A673 (cell line): ENCODE measurements at places on chromosomes 1 and 21.
A peak's percentile ranks its signal among the peaks of the same experiment; 100 is the strongest.

DNA sequence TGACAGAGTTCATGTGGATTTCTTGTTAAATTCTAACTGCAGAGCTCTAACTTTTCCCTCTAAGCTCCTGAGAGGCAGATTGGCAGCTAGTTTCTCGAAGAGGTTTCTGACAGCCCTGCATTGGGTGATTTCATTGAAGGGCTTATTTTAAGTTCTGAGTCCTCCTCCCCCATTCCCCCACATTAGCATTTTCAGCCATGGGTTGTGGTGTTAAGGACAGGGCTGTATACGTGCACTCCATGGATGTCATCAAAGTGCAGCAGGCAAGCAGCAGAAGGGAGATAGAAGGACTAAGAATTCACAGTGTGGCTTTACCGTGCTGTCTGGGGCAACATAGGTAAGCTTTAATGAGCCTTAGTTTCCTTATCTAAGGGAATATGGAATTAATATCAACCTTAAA lies 19.0 kb downstream of the CRYZ start:
- no peak for DNase-seq

DNA sequence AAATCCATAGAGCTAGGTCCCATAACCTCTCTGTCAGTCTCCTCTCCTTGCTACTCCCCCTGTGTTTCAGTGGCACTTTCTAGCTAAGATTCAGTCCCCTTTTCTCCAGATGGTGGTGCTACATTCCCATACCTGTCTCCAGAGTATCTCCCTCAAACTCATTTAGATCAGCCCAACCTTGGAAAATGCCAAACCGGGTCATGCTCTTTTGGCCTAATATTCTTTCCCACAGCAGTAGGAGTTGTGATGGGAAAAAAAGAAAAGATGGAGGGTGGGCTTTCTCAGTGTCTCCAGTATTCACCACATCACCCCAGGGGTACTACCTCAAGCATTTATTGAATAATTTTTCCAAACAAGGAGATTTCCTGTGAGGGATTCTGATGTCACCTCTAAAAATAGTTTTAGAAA lies 3.2 kb upstream of the RXFP4 start:
- DNase-seq: peak; percentile 84

DNA sequence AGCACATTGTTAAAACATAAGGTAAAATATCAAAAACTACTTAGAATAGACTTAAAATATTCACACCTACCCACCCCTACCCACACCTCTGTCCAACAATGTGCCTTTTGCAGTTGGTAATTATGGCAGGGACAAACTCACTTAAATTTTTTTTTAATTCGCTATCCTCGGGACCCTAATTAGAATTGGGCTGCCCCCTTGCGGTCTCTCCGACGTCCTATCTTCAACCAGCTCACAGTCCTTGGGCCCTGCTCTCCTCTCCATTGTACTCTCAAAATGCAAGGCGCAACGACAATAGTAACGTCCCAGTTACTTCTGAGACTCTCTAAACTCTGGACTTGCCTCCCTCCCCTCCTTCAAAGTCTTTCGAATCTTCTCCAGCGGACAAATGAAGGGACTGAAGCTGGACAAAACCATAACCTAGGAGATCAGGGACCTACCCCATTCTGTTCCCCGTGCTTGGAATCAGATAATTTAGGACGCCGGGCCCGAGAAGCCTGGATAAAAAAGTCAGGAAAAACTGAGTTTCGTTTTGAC lies 1.1 kb upstream of the CIART start:
- DNase-seq: peak; percentile 82

GRCh38 chr1:191687721-191688120 lies 470.5 kb upstream of the RGS18 start:
- DNase-seq: no peak

GRCh38 chr1:182784556-182785171 lies 4.9 kb upstream of the NPL start:
- DNase-seq: peak; percentile 76

DNA sequence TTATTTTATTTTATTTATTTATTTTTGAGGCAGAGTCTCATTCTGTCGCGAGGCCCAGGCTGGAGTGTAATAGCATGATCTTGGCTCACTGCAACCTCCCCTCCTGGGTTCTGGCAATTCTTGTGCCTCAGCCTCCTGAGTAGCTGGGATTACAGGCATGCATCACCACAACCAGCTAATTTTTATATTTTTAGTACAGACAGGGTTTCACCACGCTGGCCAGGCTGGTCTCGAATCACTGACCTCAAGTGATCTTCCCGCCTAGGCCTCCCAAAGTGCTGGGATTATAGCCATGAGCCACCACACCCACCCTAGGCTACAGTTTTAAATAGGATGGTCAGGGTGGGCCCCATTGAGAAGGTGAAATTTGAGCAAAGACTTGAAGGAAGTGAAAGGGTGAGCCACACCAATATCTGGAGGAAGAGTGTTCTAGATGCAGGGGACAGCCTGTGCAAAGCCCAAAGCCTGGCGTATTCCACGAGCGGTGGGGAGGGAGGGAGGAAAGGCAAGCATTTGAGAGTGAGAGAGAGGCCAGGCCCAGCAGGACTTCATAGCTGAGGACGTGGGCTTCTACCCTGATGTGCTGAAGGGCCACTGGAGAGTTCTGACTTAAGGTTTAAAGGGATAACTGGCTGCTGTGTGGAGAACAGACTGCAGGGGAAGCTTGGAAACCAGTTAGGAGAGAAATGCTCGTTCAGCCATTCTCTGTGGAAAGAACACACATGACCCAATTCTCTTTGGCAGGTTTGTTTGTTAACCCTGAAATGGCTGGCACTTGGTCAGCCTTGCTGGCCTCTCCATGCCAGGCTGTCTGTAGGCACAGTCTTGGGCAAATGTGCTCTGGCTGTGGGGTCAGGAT lies 62.6 kb upstream of the FAM20B start:
- DNase-seq: no peak

GRCh38 chr1:89890085-89890752 lies 69.4 kb downstream of the LRRC8D start:
- DNase-seq: peak; percentile 59

GRCh38 chr1:215022741-215023141 lies 59.8 kb upstream of the KCNK2 start:
- DNase-seq: no peak

GRCh38 chr1:238408737-238409136 lies 518.0 kb upstream of the ZP4 start:
- DNase-seq: no peak

GRCh38 chr1:241603731-241604245 lies 36.4 kb downstream of the CHML start:
- no peak for DNase-seq

DNA sequence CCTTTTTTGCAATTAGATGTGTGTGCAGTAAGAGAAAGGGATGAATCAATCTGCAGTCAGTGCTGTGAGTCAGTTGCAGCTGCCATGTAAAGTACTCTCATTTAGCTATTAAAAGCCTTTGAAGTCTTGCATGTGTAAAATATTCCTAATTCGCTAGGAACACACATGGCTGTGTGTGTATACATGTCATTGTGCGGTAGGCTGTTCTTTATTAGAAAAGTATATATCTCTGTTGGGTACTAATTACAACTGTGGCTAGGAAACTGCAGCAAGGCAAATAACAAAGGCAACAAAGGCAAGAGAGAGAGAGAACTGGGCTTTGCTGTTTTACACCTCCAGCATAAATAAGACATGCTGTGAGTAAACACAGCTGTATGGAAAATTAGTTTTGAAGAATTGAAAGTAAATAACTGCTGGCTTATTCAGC lies 41.7 kb downstream of the EPB41 start:
- DNase-seq: peak; percentile 51

- DNase-seq: no peak
These were observed 56.4 kb downstream of the AHCTF1 start for GRCh38 chr1:246875041-246876026.

- no peak for DNase-seq
These were observed 583.9 kb downstream of the SMYD3 start for GRCh38 chr1:245923215-245923614.

DNA sequence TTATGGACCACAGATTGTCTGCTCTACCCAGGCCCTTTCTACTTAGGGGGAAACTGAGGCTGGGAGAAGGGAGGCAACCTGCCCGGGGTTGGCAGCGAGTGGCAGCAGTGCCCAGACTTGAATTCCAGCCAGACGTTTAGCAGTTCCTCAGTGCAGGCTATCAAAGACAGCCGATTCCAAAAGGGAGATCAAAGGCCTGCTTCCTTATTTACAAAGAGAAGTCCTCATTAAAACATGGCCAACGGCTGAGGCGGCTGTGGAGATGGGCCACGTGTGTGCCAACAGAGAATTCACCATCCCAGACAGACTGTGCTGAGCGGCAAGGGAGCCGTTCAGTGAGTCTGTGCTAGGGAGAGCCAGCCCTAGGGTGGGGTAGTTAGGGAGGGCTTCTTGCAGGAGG lies 27.7 kb downstream of the C1QB start:
- DNase-seq: no peak

DNA sequence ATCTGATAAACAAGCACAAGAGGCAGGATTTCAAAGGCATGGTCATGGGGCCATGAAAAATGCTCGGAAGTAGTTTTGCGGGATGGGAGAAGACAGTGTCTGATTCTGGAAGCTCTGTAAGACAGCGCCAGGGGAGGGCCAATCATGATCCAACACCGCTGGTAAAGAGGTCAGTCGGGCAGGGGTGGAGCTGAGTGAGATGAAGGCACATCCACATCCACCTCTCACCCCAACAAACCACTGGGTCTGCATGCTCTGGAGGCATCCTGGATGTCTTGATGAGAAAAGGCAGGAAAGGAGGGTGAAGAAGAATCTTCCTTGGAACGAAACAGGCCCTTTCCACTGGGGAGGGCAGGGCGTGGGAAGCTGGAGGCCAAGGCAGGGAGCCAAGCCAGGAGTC lies 288.3 kb downstream of the PCP4 start:
- no peak for DNase-seq

DNA sequence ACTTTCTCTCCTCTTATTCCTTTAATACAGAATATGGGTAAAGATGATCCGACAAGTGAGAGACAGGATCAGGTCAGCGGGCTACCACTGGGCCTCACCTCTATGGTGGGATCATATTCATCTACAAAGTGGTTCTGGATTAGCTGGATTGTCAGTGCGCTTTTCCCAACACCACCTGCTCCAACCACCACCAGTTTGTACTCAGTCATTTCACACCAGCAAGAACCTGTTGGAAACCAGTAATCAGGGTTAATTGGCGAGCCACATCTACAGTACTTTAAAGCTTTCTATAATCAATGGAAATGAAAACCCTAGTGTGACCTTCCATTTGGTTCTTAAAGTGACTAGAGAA lies 643 bp downstream of the NRAS start:
- DNase-seq: peak; percentile 6

- DNase-seq: no peak
These were observed 145.6 kb downstream of the MRPL39 start for GRCh38 chr21:25461725-25462124.

- DNase-seq: peak; percentile 74
These were observed 49.3 kb downstream of the PTGFR start for GRCh38 chr1:78540048-78540447.

DNA sequence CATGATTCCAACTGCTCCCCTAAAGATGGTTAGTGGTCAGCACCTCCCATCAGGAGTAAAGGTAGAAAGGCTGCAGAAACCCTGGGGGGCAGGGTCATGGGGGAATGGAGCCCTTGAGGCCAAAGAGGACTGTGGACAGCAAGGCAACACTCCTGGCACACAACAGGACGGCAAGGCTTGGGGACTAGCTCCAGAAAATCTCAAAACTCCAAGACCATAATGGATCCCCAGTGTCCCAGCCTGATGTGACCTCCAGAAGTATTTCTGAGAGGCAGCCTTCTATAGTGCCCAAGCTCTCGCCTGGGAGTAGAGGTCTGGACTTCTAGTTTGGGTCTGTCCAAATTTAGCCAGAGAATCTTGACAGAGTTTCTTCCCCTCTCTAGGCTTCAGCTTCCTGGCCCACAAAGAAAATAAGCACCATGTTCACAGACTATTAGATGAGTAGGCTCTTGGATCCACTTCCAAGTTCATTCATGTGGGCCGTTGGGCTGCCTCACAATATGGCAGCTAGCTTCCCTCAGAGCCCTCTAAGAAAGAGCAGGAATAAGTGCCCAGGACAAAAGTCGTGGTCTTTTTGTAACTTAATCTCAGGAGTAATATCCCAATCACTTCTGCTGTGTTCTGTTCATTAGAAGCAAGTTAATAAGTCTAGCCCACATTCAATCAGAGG lies 6.9 kb downstream of the CD2 start:
- no peak for DNase-seq

DNA sequence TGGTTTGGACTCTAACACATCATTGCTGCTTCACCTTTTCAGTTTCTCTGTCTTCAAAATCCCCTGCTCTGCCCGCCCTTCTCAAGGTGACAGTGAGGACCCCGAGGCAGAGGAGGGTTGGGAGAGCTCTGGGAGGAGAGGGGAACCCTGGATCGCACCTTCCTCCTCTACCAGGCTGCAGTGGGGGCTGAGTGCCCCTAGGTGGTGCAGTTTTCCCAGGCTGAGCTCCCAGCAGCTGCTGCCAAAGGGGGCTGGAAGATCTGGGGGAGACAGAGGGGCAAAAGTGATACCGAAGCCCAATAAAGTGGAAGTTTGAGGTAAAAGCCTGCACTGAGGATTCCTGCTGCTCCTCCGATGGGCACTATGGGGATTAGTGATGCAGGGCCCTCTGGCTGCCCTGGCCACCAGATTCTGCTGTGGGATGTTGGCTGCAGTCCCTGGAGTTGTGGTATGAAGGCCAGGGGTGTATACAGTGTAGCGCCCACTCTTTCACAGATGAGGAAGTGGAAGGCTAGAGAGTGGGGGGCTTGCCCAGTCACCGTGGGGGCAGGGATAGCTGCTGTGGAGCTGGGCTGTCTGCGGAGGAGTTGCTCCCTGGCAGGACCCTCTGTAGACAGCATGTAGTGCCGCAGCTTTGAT lies 40.7 kb upstream of the SCMH1 start:
- DNase-seq: peak; percentile 56

GRCh38 chr1:205670150-205670446 lies 10.2 kb downstream of the SLC45A3 start:
- DNase-seq: no peak

DNA sequence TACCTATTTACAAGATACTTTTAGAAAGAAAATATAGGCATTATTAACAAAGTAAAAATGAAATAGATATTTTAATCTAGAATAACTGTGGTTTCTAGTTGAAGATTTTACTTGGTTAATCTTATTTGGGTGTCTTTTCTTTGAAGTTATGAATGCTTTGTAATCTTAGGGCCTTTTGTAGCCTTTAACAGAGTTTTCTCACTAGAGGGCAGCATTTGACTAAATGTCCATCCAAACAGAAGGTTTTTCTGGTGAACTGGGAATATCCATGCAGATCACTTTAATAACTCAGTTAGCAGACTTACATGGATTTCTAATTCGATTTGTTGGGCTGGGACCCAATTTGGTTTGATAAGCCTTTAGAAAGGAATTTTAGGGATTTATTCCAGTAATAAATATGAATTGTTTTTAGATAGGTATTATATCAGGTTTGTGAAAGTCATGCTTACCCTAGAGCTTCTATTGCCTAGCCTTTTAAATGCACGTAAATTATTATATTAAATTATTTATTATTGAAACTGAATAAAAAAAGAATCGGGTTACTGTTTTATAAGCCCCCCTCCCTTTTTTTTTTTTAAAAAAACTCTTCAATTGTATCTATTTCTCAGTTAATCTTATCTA lies 119.7 kb downstream of the ZNF326 start:
- peak; percentile 90 for DNase-seq

- peak; percentile 77 for DNase-seq
These were observed 47.4 kb upstream of the USP25 start for GRCh38 chr21:15682186-15682895.
